ENCODE measurements at places on chromosomes 5 and 9. TPM values are rescaled to one million over a fixed set of nuclear protein-coding genes. Genes with fewer than 3 reads are reported as not detected.

Gene STPG3
- total RNA-seq: not detected

Gene NUDCD2
- 33.0 TPM for total RNA-seq

Gene TMOD1
- 10.1 TPM for total RNA-seq

DNA sequence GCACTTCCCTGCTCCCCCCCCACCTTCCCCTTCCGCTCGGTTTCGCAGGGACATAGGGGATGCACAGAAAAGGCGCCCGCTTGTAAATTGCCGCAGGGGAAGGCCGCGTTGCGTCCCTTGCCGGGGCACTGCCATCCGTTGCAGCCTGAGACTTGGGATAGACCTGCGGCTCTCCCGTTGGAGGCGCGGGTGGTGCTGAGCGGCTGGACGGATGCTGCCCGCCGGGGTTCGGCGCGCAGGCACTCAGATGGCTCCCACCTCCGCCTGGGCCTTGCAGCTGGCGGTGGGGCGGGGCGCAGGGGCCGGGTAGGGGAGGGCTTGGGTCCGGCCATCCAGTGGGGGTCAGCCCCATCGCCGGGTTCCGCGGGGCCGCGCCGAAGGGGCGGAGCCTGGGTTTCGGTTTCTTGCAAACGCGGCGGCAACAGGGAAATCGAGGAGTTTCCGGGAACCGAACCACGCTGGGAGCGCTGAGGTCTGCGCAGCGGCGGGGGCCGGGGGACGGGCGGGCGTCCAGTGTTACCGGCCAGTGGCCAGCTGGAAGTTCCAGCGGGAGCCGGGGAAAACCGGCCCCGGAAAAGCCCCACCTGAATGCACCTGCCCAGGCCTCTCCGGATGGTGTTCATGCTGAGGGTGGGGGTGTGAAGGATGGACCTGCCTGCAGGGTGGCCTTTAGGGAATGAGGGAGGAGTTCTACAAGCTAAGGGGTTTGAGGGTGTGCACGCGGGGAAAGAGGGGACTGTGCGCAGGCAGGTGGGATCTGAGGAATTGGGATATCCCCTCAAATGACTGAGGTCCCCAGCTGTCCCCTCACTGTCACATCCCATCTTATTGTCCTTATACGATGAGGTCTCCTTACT lies 6.3 kb upstream of the IRF1 start:
- no peaks in the 10 kb centered on the region for H3K36me3 ChIP-seq
- H3K27ac ChIP-seq: peak overlapping the region; percentile 73
- H3K27me3 ChIP-seq: peaks cover 26% of the 10 kb centered on the region
- H3K4me1 ChIP-seq: peaks cover 2% of the 10 kb centered on the region

DNA sequence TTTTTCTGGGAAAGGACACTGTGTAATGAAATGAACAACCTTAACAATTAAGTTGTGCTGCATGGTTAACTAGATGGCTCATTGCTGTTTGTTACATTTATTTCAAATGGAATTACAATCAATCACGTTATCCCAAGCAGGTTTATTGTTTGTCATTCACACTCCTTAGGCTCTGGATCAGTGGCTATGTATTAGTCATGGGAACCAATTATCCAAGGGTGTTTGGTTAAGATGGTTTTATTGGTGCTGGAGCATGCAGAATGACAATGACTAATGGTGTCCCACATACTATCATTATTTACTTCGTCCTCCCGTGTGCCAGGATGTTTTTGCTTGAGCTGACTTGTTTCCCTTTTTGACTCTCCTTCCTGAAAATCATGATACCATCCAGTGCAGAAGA lies 10.6 kb upstream of the TRPC7 start:
- peaks cover 3% of the 10 kb centered on the region for H3K27me3 ChIP-seq
- no peak for DNase-seq
- H3K27ac ChIP-seq: peak overlapping the region; percentile 2
- H3K4me3 ChIP-seq: no peak overlapping the region

- no peaks in the 10 kb centered on the region for H3K27me3 ChIP-seq
- no peak for DNase-seq
- no peak overlapping the region for H3K27ac ChIP-seq
- no peaks in the 10 kb centered on the region for H3K4me1 ChIP-seq
- H3K4me3 ChIP-seq: no peak overlapping the region
- H3K36me3 ChIP-seq: no peaks in the 10 kb centered on the region
Observed at GRCh38 chr5:131825404-131826013, 28.7 kb upstream of the FNIP1 start.

DNA sequence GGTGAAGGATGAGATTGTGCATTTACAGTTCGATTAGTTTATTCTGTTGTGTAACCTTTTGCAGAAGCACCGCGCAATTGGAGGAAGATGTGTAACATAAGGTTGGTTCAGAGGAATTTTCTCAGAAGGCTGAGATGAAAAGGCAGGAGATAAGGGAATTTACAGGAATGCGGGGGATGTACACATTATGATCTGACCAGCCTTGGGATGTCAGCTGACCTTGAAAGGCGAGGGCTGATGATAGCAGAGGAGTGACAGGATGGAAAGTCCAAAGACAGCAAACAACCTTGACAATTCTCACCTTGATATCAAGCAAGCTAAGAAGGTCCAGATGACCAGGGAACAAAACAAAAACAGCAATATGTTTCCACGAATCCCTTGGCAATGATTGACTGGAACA lies 88.8 kb downstream of the OTULIN start:
- no peaks in the 10 kb centered on the region for H3K27me3 ChIP-seq
- H3K4me1 ChIP-seq: no peaks in the 10 kb centered on the region
- H3K36me3 ChIP-seq: peaks cover 2% of the 10 kb centered on the region
- no peak for DNase-seq
- H3K27ac ChIP-seq: no peak overlapping the region

DNA sequence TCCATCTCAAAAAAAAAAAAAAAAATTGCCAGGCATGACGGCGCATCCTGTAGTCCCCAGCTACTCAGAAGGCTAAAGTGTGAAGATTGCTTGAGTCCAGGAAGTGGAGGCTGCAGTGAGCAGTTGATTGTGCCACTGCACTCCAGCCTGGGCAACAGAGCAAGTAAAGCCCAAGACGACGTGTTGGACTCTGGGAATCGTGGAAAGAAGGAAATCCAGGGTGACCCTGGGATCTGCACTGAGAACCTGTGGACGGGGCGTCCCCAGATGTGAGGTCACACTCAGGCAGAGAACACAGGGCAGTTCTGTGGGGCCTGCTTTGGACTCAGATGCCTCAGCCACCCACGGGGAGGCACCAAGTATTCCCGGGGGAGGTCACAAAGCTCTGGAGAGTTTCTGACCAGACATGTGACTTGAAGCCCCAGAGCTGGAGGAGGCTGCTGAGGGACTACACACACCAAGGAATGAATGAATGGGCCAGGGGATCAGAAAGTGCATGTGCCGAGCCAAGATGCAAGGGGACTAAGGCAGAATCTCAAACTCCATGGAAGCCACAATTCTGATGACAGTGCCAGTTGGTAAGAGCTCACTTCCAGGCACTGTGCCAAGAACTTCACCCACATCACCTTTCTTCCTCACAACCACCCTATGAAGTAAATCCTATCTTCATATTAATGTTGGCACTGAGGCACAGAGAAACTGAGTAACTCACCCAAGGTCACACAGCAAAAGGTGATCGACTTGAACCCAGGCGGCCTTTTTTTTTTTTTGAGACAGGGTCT lies 12.9 kb downstream of the DYNC2I2 start:
- H3K4me3 ChIP-seq: no peak overlapping the region

- no peak for DNase-seq
- H3K27ac ChIP-seq: no peak overlapping the region
- peaks cover 20% of the 10 kb centered on the region for H3K4me1 ChIP-seq
Observed at GRCh38 chr5:141880961-141881801, 3.0 kb upstream of the PCDH1 start.

DNA sequence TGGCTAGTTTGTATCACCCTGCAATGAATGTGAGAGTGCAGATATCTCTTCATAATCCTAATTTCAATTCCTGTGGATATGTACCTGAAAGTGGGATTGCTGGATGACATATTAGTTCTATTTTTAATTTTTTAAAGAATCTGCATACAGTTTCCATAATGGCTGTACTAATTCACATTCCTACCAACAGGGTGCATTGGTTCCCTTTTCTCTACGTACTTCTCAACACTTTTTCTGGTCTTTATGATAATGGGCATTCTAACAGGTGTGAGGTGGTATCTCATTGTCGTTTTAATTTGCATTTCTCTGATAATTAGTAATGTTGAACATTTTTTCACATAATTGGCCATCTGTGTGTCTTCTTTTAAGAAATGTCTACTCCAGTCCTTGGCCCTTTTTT lies 927.5 kb downstream of the DTWD2 start:
- H3K36me3 ChIP-seq: no peaks in the 10 kb centered on the region
- no peak for DNase-seq
- H3K27me3 ChIP-seq: no peaks in the 10 kb centered on the region
- H3K27ac ChIP-seq: no peak overlapping the region

DNA sequence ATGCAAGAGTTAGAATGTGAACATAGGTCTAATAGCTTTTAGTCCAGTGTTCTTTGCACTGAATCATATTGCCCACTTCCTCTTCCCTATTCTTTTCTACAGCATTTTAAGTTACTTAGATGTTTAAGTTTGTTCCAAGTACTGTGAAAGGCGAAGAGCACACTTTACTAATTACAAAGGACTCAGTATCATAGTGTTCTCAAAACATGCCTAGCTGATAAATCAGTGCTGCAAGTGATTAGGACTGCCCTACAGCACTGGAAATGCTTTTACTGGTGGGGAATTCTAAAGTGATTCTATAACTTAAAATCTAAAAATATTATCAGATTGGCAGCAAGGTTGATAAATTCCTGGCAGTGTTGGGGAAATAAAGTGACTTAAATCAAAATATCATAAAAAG lies 177.9 kb upstream of the KCNN2 start:
- no peaks in the 10 kb centered on the region for H3K4me1 ChIP-seq
- DNase-seq: no peak
- H3K36me3 ChIP-seq: no peaks in the 10 kb centered on the region
- no peak overlapping the region for H3K27ac ChIP-seq
- no peak overlapping the region for H3K4me3 ChIP-seq
- H3K27me3 ChIP-seq: no peaks in the 10 kb centered on the region

DNA sequence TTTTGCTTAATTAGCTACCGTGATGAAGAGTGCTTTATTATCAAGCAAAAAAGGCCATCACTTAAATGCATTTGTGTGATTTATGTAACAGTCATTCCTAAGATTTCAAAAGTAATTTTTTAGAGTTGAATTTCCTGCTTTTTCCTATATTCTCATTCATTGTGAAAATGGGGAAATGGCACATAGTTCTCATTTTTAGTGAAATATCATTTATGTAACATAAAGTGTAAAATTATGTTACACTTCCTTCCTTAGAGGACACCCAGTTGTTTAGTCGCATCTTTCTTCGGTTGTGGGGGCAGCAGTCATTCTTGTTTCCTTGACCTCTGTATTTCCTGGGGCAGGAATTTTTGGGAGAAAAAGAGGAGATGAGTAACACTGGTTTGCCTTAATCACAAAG lies 142.8 kb downstream of the MAST4 start:
- H3K4me3 ChIP-seq: no peak overlapping the region
- H3K36me3 ChIP-seq: peaks cover 11% of the 10 kb centered on the region
- H3K27me3 ChIP-seq: no peaks in the 10 kb centered on the region
- no peak for DNase-seq

DNA sequence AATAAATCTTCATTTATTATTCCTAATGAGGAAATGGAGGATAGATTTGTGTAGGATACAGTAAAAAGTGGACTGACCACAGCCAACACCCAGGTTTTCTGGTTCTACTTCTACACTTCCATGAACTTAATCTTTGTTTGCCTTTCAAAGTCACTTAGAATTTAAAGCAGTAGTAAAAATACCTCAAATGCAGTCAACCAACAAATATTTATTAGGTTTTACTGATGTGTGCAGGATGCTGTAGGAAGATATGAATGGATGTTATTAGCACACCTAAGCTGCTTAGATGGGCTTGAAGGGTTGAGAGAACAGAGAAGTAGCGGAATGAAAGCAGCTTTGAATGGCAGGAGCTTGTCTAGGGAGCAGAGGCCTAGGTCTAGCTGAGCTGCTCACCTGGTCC lies 201.1 kb downstream of the PALM2AKAP2 start:
- no peaks in the 10 kb centered on the region for H3K36me3 ChIP-seq
- no peak for DNase-seq
- H3K4me3 ChIP-seq: no peak overlapping the region

DNA sequence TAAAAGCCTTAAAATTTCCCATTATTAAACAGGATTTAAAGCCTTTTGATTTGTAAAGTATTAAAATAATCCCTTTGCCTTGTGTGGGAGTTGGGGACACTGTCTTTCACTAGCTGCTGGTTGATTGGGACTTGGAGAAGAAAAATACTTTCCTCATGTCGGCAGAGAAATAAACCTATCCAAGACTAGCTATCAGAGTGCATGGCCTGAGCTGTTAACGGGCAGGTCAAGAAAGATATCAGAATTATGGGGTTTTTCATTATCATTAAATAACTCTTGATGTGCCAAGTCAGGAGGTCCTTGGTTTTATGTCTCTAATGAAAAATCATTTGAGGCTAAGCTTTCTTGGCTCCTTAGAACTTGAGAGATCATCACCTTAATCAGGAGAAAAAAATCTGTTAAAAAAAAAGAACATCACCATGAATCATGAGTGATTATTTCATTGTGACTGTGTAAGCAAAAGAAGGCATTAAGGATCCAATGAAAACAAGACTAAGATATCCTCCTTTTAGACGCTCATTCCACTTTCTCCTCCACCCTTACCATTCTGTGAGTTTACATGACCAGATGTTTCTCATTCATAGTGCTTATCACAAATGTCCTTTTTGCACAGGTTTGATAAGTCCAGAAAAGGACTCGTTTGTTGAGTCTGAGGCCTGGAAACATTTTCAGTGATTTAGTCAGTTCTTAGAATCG lies 140.4 kb upstream of the EGFLAM start:
- H3K4me1 ChIP-seq: peaks cover 11% of the 10 kb centered on the region
- DNase-seq: no peak
- H3K36me3 ChIP-seq: no peaks in the 10 kb centered on the region
- no peak overlapping the region for H3K27ac ChIP-seq
- H3K27me3 ChIP-seq: no peaks in the 10 kb centered on the region
- no peak overlapping the region for H3K4me3 ChIP-seq

DNA sequence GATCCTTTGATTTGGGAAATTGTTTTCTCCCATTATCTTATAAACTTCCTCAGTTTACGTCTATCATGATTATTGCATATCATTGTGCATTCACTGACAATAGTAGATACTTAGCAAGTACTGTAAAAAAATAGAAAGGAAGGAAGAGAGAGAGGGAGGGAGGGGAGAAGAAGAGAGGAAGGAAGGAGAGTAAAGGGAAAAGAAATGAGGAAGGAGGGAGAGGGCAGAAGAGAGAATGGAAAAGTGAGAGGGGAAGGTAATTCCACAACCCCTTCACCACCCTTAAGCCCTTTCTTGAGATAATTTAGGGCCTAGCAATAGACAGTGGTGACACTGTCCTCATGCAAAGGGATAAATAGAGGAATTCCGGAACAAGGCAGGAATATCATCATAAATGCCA lies 64.4 kb downstream of the NFIB start:
- no peak overlapping the region for H3K4me3 ChIP-seq
- no peak for DNase-seq
- no peaks in the 10 kb centered on the region for H3K27me3 ChIP-seq
- H3K36me3 ChIP-seq: no peaks in the 10 kb centered on the region
- H3K27ac ChIP-seq: no peak overlapping the region
- H3K4me1 ChIP-seq: peaks cover 23% of the 10 kb centered on the region

DNA sequence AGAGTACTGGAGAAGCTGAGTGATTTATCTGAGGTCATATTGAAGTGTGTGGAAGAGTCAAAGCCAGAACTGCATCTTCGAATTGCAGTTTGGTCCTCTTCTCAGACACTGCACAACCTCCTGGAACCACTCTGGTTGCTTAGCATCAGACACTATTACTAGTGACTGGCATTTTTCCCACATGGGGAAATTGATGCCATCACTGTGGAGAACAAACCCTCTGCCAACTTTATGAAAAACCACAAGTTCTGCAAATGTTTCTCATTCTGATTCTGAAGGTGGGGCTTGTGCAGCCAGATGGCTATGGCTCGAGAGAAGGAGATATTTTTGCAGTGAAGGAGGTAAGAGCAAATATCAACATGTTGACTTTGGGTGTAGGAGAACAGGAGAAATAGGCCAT lies 67.2 kb downstream of the KCTD16 start:
- no peak overlapping the region for H3K27ac ChIP-seq
- no peak for DNase-seq
- H3K4me1 ChIP-seq: peaks cover 15% of the 10 kb centered on the region
- no peak overlapping the region for H3K4me3 ChIP-seq

All from progenitor cell of endocrine pancreas (in vitro differentiated cells).